ENCODE measurements at places on chromosomes 1 and 21.

DNA sequence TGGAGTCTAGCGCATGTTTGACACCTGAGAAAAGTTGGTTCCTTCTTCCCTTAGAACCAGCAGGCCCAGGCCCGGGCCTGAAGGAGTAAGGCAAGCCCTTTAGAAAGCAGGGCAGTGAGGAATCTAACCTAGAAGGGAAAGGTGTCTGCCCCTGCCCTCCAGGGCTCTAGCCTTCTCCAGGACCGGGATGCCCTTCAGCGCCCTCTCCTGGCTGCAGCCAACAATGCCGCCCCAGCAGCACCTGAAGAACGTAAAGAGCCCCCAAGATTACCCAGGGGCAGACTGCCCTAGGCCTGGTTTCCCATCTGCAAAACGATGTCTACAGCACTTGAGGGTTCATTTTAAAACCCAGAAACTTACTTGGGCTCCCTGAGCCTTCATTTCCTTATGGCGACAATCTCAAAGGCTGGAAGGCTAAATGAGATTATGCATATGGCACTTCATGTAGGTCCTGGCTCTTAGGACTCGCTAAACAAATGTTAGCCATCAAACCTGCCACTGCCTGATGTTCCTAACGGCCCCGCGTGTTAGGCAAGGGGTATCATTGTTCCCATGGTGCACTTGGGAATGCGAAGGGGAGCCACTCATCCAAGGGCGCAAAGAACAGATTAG is 106.7 kb upstream of the KLHDC7A start:
- no peak for DNase-seq

DNA sequence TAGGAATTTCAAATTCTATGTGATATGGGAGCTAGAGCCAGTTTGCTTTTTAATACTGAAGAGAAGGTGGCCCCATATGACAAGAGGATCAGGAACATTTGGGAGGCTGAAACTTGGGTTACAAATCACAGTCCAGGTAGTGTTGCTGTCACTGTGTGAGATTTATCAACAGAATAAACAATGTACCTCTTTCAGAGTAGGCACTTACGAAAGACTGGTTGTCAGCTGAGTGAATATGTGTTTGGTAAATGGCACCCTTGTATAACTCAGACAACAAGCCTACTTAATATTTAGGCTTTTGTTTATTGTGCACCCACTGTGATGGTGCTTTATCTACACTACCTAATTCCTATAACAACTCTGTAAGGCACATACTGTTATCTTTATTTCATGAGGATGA is 7.4 kb upstream of the HAO2 start:
- no peak for DNase-seq

- no peak for DNase-seq
These were observed 27.9 kb downstream of the PGM1 start for GRCh38 chr1:63621075-63621474.

DNA sequence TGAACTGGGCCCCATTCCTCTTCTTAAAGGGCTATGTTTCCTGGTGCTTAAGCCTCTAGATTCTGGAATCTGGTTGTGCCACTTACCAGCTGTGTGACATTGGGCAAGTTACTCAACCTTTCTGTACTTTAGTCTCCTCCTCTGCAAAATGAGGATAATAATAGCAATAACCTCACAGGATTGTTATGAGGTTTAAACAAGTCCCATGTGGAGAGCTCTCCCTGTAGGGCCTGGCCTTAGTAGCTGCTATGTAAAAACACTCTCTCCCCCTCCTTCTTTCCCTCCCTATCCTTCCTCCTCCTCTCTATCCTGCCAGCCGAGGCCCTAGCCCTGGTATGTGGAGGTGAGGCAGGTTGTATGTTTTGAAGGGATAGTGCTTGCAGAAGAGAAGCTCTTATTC is 8.2 kb upstream of the PEAR1 start:
- no peak for DNase-seq

DNA sequence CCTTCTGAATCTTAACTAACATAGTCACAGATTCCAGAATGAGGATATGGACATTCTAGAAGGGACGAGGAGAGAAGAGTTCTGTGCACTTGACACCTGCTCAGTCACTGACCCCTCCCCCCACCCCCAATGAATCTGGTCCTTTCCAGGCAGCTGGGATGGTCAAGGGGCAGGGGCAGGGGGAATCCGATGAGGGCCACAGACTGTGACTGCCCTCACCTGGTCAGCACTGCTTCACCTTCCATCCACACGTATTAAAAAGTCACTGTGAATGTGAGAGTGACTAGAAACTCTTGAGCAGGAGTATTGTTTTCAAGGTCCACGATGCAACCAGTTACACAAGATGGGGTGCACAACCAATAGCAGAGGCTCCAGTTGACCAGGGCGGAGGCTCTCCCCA is 9.5 kb upstream of the PRAMEF12 start:
- no peak for DNase-seq

- no peak for DNase-seq
These were observed 629.3 kb upstream of the NEGR1 start for GRCh38 chr1:72911656-72912055.

DNA sequence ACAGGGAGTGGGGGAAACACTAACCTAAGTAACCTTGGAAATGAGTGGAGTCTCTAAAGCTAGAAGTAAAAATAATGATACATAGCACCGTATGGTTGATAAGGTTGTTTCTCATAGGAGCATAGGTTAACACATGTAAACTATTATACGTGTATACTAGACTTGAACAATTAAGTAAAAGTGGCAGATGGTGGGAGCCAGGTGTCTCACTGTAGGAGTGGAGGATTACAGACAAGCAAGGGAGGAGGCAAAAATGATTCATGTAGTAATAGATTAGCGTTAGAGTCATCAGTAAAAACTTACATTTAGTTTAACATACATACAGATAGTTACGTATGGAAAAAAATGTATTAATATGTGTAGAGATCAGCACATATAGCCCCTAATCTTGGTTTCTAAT is 138.4 kb upstream of the DSCAM start:
- no peak for DNase-seq
